Ovary (tissue), 10 donors: ENCODE measurements at places on chromosomes 6 and 20. TPM values are rescaled to one million over a fixed set of nuclear protein-coding genes. Genes with fewer than 3 reads are reported as not detected.

- no peak for DNase-seq
Observed at GRCh38 chr20:63378626-63379025, 17.5 kb upstream of the CHRNA4 start.

DNA sequence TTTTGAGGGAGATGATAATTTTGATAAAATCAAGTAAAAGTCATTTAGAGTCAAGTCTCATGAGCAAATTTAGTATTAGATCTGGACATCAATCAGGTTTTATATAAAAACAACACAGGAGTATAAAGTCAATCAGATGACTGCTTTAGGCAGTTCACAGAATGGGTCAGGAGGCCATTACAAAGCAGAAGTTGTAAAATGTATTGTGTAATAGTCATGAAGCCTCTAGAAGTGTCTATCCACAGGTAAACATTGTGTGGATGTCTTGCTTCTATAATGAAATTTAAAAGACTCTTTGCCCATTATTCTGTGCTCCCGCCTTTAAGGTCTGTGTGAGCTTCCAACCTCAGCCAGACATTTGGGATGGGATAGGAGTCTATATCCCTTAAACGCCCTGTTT, 28.8 kb downstream of the MAP7 start:
- no peak for DNase-seq

- no peak for DNase-seq
Observed at GRCh38 chr20:64055893-64056638, 6.6 kb upstream of the SOX18 start.

- no peak for DNase-seq
Observed at GRCh38 chr6:158757753-158758090, 61.4 kb downstream of the EZR start.

DNA sequence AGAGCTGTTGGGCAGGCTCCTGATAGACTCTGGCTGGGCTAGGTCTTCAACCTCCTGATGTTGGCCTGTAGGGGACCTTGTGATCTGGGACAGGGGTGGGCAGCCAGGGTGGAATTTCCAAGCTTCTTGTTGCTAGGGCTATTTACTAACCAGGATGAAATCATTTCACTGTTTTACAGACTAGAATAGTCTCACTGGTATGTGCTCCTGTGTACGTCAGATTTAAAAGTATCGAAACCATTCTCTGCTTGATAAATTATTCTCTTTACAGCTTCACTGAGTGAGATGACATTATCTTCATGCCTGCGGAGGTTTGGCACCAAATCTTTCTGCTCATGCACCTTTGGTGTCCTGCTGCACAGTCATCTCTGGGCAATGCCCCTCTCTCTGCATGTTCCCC, 10.9 kb downstream of the EDN1 start:
- DNase-seq = no peak

- DNase-seq = no peak
Observed at GRCh38 chr6:132246632-132247270, 154.5 kb downstream of the MOXD1 start.

DNA sequence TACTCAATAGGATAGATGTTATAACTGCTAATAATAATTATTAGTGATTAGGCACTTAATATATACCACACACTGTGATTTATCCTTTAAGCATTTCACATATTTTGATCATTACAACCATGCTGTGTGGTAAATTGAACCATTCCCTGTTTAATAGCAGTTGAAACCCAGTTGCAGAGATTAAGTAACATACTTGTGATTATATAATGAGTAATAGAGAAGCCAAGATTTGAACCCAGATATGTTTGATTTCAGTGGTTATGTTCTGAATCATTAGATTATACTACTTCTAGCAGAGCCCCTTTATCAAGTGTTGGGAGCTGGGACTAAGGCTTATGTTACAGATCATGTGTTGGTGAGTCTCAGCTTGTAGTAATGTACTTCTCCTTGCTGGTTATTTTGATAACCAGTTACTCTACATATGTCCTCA, 44.1 kb downstream of the STK4 start:
- DNase-seq = no peak

GRCh38 chr6:152146385-152146784, 338.9 kb downstream of the ESR1 start:
- no peak for DNase-seq

- no peak for DNase-seq
Observed at GRCh38 chr6:167121335-167121841, 1.5 kb upstream of the CCR6 start.

DNA sequence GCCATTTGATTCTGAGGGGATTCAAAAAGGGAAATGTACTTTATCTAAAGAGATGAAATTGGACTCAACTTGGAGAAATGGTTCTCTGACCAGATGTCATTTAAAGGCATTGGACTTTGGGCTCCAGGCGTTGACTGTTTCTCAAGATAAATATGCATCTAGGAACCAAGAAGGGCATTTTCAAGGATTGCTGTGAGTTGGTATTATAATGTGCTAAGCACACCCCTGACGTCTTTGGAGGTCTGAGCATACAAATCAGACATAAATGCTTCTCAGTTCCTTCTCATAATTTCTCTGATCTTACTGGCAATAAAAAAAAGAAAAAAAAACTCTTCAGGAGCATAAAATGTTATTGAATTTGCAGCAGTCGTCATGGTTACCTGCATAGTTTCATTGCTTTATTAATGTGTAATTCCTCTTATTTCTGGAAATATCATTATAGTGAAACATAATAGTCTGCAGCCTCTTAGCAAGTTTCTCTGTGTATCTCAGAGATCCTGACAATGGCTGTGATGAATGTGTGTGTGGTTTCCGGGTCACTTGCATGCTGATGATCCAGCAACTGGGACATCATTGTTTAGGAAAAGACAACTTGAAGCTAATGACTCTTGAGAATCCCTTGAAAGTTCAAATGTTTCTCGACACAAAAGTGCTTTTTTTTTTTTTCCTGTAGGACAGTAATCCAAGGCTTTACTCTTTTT, 136.0 kb downstream of the AIG1 start:
- DNase-seq = no peak

- DNase-seq = no peak
Observed at GRCh38 chr20:23493172-23493772, 2.4 kb downstream of the CST8 start.

DNA sequence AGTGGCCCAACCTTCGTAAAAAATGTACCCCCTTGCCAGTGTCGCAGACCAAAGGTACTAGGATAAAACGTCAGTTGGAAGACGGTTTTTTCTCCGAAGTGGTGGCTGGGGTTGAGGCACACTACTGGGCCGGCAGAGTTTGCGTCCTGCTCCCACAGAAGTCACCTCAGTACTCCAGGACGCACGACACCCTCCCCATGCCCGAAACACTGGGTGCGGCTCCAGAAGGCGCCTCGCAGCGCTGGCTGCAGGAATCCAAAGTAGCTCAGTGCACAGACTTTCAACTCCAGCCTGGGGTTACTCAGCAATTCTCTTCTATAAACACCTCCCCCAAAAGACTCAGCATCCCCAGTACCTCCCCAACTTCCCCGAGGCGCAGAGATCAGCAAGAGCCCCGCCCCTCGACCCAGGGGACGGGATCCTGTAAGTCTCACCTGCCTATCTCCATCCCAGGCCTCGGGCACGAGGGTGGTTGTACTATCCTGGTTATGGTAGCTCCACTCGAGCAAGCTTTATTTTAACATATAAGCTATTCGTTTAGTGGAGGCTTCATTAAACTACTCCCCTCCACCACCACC, 88.2 kb downstream of the ZFP64 start:
- DNase-seq = no peak

GRCh38 chr6:115001731-115002350, 659.0 kb upstream of the HS3ST5 start:
- DNase-seq = no peak

- DNase-seq = no peak
Observed at GRCh38 chr6:111854683-111855082, 18.6 kb downstream of the FYN start.

- no peak for DNase-seq
Observed at GRCh38 chr20:59828125-59829053, 105.0 kb downstream of the SYCP2 start.

- no peak for DNase-seq
Observed at GRCh38 chr6:144246988-144247387, 38.1 kb upstream of the UTRN start.

GRCh38 chr20:48295966-48296421, 510.7 kb upstream of the SULF2 start:
- no peak for DNase-seq

DNA sequence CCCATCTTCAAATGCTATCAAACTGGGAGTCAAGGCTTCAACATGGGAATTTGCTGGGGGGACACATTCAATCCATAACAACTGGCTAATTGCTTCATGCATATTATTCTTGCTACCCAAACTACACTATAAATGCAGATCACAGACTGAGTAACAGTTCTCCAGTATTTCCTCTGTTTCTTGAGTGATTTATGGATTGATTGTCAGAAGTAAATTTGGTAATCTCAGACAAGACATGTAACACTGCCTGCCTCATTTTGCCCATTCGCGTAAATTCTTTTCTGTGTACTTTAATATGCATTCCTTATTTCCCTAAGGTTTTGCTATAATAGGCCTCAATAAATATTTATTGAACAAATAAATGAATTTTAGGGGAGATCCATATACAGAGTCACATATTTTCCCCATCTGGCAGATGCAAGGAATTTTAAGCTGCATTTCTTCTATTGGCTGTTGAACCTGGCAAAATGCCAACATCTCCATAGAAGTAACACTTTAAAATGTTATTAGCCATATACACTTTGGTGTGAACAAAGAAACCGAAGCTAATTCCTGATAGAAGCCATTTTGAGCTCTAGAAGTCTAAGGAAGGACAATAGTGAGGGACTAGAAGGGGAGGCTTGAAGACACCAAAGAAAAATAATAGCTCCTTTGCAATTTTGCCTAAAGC, 98.2 kb downstream of the QRSL1 start:
- DNase-seq = no peak

GRCh38 chr6:29624520-29624961, 8.4 kb downstream of the GABBR1 start:
- DNase-seq = no peak

- DNase-seq = peak; percentile 21
Observed at GRCh38 chr6:132020138-132020581, 69.0 kb upstream of the CCN2 start.

DNA sequence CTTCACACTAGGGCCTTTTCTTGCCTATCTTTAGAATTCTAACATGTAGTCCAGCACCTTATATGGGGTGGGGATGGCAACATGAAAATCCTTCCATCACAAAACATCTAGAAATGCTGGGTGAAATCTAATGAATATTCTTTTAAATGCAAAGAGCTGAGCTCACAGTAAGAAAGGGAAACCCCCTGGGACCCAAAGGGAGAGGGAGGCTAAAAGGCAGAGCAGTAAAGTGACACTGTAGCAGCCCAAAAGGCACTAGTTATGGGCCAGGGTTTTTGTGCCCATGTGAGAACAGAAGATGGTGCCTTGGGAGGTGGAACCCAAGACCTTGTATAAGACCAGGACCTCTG, 66.7 kb downstream of the TRAM2 start:
- DNase-seq = no peak

- no peak for DNase-seq
Observed at GRCh38 chr6:2558098-2558680, 192.5 kb downstream of the MYLK4 start.

- DNase-seq = no peak
Observed at GRCh38 chr6:16876201-16876600, 114.9 kb upstream of the ATXN1 start.

- no peak for DNase-seq
Observed at GRCh38 chr6:125985979-125986300, 400 bp upstream of the TRMT11 start.

GRCh38 chr6:150435832-150436231, 67.0 kb downstream of the IYD start:
- no peak for DNase-seq

GRCh38 chr20:10714236-10714975, 40.6 kb upstream of the JAG1 start:
- no peak for DNase-seq

UNC93A gene
- total RNA-seq = 0.41 TPM

GCLC gene
- total RNA-seq = 17.8 TPM

BPIFB1 gene
- not detected for total RNA-seq

HLA-G gene
- total RNA-seq = 0.60 TPM

HSPA1A gene
- total RNA-seq = 340 TPM

GCNT2 gene
- 1.3 TPM for total RNA-seq

FAM229B gene
- total RNA-seq = 31.5 TPM

CDH26 gene
- total RNA-seq = 0.41 TPM

SOBP gene
- 19.6 TPM for total RNA-seq

HTR1E gene
- total RNA-seq = 0.75 TPM

GFOD1 gene
- total RNA-seq = 5.5 TPM

MOG gene
- total RNA-seq = not detected

LST1 gene
- 3.8 TPM for total RNA-seq
